AG04450 (cell line): ENCODE measurements at places on chromosomes 1 and 21.

- DNase-seq = peak; percentile 41
Observed at GRCh38 chr1:24635195-24635843, 7.8 kb upstream of the SRRM1 start.

DNA sequence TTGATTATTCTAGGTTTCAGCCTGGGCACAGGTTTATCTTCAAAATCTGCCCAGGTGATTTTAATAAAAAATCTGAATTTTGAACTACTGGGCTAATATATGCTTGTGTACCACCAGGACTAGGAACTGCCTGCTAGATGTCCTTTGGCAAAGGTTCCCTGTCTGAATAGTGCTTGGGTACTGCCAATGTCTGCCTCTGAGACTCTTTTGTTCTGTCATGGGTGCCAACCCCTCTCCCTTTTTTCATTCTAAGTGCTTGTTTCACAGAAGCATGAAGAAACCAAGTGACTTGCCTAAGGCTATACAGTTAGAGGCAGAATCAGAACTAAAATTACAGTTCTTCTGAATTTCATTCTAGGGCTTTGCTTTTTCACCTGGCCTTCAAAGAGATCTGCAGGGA lies 106.3 kb upstream of the CACHD1 start:
- no peak for DNase-seq

DNA sequence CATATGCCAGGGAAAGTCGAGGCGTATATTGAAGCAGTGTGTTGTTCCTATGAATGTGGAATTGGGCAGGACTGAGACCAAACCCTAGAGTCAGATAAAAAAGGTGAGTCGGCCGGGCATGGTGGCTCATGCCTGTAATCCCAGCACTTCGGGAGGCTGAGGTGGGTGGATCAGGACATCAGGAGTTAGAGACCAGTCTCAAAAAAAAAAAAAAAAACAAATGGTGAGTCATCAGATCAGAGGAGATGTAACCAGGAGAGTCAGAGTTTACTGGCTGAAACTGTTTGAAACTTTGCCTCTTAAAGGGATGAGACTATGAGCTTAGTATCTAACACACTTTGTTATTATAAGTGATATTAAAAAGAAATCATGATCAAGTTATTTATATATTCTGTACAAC lies 26.4 kb upstream of the SYCP1 start:
- no peak for DNase-seq

GRCh38 chr1:155933591-155934096 lies 569 bp downstream of the KHDC4 start:
- no peak for DNase-seq

- DNase-seq = no peak
Observed at GRCh38 chr1:9006956-9007615, 19.1 kb downstream of the SLC2A7 start.
